Activated CD8-positive, alpha-beta memory T cell treated with anti-CD3 and anti-CD28 coated beads for 1 hour (primary cell): ENCODE measurements at places on chromosomes 2 and 18.
A peak's percentile ranks its signal among the peaks of the same experiment; 100 is the strongest.

GRCh38 chr2:235839974-235840373 is 328.2 kb downstream of the GBX2 start:
- DNase-seq: no peak

GRCh38 chr2:86815611-86816010 is 24.9 kb upstream of the CD8A start:
- no peak for DNase-seq

DNA sequence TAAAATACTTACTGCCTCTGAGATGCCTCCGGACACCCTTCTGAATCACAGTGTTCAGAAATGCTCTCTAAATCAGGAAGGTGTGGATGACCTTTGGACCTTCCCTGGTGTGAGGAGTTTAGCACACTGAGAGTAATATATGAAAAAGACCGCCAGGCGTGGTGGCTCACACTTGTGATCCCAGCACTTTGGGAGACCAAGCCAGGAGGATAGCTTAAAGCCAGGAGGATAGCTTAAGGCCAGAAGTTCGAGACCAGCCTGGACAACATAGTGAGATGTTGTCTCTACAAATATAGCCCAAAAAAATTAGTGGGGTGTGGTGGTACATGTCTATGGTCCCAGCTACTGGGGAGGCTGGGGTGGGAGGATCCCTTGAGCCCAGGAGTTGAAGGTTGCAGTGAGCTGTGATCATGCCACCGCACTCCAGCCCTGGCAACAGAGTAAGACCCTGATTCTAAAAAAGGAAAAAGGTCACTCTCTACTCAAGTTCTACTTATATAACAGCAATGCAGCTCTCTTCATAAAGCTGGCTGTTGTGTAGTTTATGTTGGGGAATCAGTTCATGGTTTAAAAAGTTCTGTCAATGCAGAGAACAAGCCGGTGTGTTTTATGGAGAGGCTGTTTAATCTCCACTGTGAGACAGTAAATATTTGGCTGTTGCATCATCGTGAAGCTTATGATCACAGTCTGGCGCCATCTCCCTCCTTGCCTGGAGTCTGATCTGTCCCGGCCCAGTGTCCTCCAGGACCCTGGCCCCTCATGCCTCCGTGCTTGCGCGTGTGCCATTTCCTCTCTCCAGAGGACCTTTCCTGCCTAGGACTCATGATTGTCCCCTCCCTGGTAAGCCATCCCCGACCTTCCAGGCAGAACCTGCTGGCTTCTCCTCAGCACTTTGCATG is 184.5 kb downstream of the FAM210A start:
- no peak for DNase-seq

GRCh38 chr2:17517481-17518211 is 594 bp downstream of the RAD51AP2 start:
- no peak for DNase-seq

- DNase-seq: no peak
These were observed 56.0 kb upstream of the PXDN start for GRCh38 chr2:1800306-1800705.

- no peak for DNase-seq
These were observed 37.7 kb downstream of the KIF1A start for GRCh38 chr2:240782221-240782885.

- DNase-seq: no peak
These were observed 15.2 kb downstream of the PAX8 start for GRCh38 chr2:113263546-113263945.

DNA sequence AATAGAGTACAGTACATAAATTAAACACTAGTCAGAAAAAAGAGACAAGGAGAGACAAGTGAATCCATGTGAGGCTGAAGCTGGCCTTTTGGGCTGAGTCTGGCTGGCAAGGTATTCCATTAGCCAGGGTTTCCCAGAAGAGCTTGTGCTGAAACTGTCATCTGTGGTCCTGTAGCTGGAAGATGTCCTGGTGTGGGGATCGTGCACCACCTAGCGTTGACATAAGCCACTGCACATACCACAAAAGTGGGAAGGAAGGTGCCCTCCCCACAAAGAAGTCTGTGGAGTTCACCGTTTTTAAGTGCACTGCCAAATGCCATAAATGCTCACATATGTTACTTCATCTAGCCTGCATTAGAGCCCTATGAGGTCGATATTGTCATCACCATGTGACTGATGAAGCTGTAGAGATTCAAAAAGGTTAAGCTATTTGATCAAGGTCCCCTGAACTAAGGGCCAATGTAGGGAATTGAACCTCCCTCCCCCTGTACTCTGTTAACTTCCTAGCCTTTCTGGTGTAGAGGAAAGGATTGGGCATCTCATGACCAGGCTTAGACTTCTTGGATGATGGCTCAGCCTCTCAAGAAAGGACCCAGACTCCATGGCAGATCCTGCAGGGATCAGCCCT is 31.9 kb upstream of the GALNT14 start:
- DNase-seq: no peak

DNA sequence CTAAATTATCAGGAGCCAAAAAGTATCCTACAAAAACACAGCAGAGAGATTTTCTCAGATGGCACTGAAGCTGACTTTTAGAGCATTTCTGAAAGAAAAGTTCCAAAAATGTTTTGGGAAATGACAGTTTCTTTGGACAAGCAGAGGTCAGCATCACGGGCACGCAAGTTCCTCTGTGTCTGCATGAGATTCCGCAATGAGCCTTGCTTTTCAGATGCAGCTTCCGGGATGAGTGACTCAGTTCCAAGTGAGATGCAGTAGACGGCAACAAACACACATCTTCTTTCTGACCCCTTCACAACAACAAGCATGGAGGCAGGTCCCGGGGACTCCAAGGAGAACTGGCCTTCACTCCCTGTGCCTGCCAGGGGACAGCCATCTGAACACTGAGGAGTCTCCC is 76.6 kb downstream of the EIPR1 start:
- no peak for DNase-seq

GRCh38 chr2:6960659-6961058 is 43.4 kb downstream of the RNF144A start:
- no peak for DNase-seq

DNA sequence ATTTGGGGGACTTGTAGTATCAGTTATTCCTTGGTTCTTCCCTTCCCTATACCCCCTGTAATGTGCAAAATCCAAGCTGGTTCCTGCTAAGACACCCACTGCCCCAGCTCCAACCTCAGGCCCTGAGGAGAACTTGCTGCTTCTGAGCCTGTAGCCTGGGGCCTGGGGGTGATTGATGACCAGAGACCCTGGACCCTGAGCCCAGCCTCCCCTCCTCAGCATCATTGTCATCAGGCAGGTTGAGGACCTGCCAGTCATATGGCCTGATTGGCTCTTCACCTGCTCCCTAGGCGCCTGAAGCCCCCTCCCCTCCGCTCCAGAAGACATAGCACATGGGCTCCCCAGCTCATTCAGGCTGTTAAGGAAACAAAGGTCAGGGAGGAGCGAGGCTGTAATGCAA is 73.8 kb upstream of the YWHAQ start:
- no peak for DNase-seq

GRCh38 chr2:106165029-106165428 is 29.1 kb downstream of the UXS1 start:
- DNase-seq: no peak

GRCh38 chr2:51165534-51166260 is 133.8 kb upstream of the NRXN1 start:
- DNase-seq: no peak

- no peak for DNase-seq
These were observed 3.4 kb upstream of the STAMBP start for GRCh38 chr2:73825408-73825807.

DNA sequence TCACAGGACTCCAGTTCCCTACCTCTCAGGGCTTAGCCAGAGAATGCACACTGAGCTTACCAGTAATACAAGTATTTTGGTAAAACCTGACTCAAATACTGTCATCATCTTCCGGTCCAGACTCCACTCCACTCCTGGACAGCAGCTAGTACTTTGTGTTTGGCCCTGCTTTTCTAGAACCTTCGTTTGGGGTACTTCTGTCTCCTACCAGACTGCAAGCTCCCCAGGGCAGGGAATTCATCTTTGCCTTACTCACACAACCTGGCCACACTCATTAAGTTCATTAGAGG is 108.9 kb upstream of the CDC42EP3 start:
- DNase-seq: no peak

GRCh38 chr2:104408266-104408665 is 445.6 kb upstream of the POU3F3 start:
- DNase-seq: no peak

DNA sequence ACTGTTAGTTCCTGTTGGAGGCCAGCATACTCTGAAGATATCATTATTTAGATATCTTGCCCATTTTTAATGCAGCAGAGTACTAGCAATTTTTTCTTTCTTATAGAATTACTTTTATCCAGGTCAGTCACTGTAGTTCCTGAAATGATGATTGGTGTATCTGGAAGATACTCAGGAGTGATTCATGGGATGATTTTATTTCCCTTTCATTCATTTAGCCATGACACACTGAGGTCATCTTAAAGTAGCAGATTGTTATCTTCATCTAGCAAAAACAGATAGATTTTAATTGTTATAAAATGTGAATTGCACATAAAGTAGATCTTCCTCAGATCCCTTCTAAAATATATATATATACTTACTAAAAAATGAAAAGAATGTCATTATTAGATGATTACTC is 109.1 kb downstream of the PIK3C3 start:
- DNase-seq: no peak

GRCh38 chr2:127594116-127594591 is 51.8 kb upstream of the GPR17 start:
- DNase-seq: no peak

GRCh38 chr2:30283931-30284565 is 52.7 kb downstream of the LBH start:
- no peak for DNase-seq

DNA sequence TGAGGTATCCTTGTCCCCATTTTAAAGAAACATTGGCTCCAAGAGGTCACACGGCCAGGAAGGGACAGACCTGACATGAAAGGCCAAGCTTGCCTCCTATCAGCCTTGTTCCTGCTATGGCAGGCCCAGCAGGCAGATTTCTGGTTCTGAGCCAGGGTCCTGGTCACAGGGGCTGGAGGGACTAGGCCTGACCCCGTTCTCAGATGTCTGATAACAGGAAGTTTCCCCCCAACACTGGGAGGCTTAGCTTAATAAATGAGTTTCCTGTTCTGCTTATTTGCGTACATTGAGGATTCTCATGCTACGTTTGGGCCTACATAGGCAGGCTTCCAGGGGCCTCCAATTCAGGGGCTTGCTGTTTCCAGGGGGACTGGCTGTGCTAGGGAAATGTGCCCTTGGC is 107.8 kb upstream of the LTBP1 start:
- DNase-seq: no peak

- no peak for DNase-seq
These were observed 2.4 kb downstream of the ERBB4 start for GRCh38 chr2:212535996-212536816.

- no peak for DNase-seq
These were observed 5.2 kb upstream of the CTDSP1 start for GRCh38 chr2:218394298-218395089.

DNA sequence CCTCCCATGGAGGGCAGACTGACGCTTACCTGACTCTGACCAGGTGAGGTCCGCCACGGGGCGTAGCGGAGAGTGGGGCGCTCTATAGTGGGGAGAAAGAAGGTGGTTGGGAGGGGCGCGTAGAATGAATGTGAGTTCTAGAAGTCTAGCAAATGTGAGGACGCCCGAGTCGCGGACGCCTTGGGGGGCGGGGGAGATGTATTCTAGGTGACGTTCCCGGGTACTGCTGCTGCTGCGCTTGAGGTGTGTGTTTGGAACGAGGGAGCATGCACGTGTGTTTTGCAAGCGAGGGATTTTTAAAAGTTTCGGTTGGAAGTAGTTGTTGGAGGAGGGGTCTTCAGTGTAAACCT is 758 bp downstream of the RIF1 start:
- peak; percentile 20 for DNase-seq

GRCh38 chr2:206125901-206126300 is 33.3 kb downstream of the NDUFS1 start:
- DNase-seq: no peak

GRCh38 chr2:207395535-207396251 is 134.1 kb upstream of the CREB1 start:
- DNase-seq: no peak

- no peak for DNase-seq
These were observed 41.0 kb upstream of the ACSL3 start for GRCh38 chr2:222819722-222820333.

DNA sequence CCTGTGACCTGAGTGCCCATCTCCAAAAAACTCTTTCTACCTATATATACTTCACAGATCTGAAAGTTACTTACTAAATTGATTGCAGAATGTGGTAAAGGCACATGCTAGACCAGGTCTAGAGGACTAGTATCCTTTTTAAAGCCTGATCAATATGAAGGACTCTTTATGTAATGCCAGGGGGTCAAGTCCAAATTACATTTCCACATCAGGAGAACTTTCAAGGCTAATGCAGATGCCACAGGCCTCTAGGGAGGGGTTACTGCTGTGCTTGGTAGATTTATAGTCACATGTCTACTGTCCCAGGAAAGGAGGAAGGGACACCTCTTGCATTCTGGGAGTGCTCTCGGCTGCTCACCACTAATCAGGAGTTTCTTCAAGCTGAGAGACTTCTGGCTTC is 118.4 kb upstream of the NOSTRIN start:
- DNase-seq: no peak
